GM13977 (cell line): ENCODE measurements at places on chromosomes 2 and 18.

DNA sequence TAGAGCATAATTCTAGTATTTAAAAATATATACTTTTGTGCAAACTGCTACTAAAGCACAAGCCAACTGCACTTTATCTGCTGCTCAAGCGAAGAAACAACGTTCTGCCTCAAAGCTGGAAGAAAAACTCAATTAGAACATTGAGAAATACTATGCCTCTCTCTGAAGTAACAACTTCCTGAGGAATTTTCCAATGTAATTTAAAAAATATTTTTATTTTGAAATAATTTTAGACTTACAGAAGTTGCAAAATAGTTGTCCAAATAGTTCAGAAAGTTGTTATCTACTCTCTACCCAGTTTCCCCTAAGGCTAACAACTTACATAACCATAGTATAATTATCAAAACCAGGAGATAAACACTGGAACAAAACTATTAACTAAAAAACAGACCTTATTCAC lies 12.3 kb upstream of the POLI start:
- no peak for DNase-seq

- DNase-seq = no peak
Observed at GRCh38 chr2:188610050-188610444, 318.4 kb downstream of the GULP1 start.

DNA sequence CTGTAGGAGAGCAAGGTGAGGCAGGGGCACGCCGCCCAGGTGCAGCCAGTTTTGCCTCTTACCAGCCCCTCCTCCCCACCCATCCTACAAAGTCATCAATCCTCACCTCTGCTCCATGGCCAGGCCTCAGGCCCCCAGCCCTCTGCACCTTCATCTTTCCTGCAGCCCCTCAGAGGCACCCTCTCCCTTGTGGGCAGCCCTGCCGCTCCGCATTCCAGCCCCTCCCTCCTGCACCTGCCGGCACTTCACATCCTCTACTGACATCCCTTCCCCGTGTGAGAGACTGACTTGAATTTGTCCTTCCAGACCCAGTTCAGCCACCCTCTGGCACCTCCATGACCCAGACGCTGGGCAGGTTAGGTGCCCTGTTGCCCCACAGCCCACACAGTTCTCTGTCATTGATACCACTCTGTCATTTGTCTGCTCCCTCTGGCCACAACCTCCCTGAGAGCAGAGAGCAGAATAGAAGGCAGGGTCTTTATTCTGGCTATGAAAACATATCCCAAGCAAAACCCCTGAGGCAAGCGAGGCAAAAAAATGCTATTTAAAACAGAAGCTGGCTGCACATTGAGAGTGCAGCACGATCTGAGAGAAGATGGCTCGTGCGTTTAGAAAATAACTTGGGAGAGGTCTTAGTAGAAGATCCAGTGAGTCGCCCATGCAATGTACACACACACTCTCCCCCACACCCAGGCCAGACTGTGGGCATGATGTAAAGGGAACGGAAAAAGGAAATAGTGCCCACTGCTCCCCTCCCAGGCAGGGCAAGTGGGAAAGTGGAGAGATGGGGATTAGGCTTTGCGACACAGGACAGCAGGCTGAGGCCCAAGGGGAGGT lies 25.9 kb downstream of the SDC1 start:
- DNase-seq = no peak

- peak; percentile 36 for DNase-seq
Observed at GRCh38 chr18:24491927-24492834, 31.7 kb downstream of the HRH4 start.

DNA sequence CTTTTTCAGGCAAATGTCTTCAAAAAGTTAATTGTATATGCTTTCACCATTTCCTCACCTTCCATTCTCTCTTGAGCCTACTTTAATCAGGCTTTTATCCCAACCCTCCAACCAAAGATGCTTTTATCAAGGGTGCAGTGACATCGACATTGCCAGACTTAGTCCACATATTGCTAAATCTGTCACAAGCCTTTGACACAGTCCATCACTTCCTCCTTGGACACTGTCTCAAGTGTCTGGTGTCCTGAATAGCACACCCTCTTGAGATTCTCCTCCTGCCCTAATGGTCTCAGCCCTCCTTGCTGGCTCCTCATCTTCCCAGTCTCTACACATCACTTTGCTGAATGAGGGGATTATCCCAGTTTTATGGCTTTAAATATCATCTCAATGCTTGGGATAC lies 147.5 kb upstream of the SLC39A10 start:
- no peak for DNase-seq

- no peak for DNase-seq
Observed at GRCh38 chr18:1124495-1124894, 219.8 kb downstream of the ADCYAP1 start.
